Vein endothelial cell (primary cell): ENCODE measurements at places on chromosomes 6 and 20. TPM values are rescaled to one million over a fixed set of nuclear protein-coding genes. Genes with fewer than 3 reads are reported as not detected.

The MUCL3 gene
- total RNA-seq: not detected in 2 replicates

The PHIP gene
- total RNA-seq: 21.6 and 32.5 TPM in 2 replicates

The MEP1A gene
- not detected in 2 replicates for total RNA-seq

The PDYN gene
- total RNA-seq: not detected in 2 replicates

The SERINC1 gene
- 143 and 153 TPM in 2 replicates for total RNA-seq

The SGK2 gene
- total RNA-seq: 0.67 TPM in 1 of 2 replicates, not detected in the other

The RUNX2 gene
- total RNA-seq: under 0.01 and 0.33 TPM in 2 replicates

The MDFI gene
- total RNA-seq: 43.4 and 82.3 TPM in 2 replicates

The SLC35F1 gene
- total RNA-seq: under 0.01 TPM in 1 of 2 replicates, not detected in the other

The UBE2J1 gene
- total RNA-seq: 55.2 and 95.6 TPM in 2 replicates

The KCNG1 gene
- total RNA-seq: 2.0 and 2.5 TPM in 2 replicates

The NMBR gene
- total RNA-seq: under 0.01 TPM in 1 of 2 replicates, not detected in the other

The NRSN1 gene
- total RNA-seq: not detected in 2 replicates

The TMEM217 gene
- total RNA-seq: 15.4 and 19.7 TPM in 2 replicates

The SLC22A16 gene
- not detected in 2 replicates for total RNA-seq

The PARD6B gene
- 0.57 and 0.65 TPM in 2 replicates for total RNA-seq

The SLC17A3 gene
- total RNA-seq: not detected in 2 replicates

The SLC26A8 gene
- total RNA-seq: 0.38 TPM in 1 of 2 replicates, not detected in the other

The FAM184A gene
- 0.33 and 0.67 TPM in 2 replicates for total RNA-seq

The HNF4A gene
- not detected in 2 replicates for total RNA-seq

The HCK gene
- 0.33 TPM in 1 of 2 replicates, not detected in the other for total RNA-seq

The SPATS1 gene
- total RNA-seq: not detected in 2 replicates

The FLRT3 gene
- total RNA-seq: 0.96 and 1.3 TPM in 2 replicates

The RSPO3 gene
- 0.57 TPM in 1 of 2 replicates, not detected in the other for total RNA-seq

The CDSN gene
- total RNA-seq: under 0.01 TPM in 1 of 2 replicates, not detected in the other

The HLA-DOB gene
- total RNA-seq: under 0.01 and 0.19 TPM in 2 replicates

The FGD2 gene
- not detected in 2 replicates for total RNA-seq

The FLOT1 gene
- 86.3 and 91.1 TPM in 2 replicates for total RNA-seq

The COL9A3 gene
- total RNA-seq: 0.19 and 0.65 TPM in 2 replicates

The GINS1 gene
- 6.2 and 20.5 TPM in 2 replicates for total RNA-seq

The AIF1 gene
- not detected in 2 replicates for total RNA-seq

The ZNF343 gene
- 7.4 and 8.2 TPM in 2 replicates for total RNA-seq

The TINAG gene
- not detected in 2 replicates for total RNA-seq

The SLC52A3 gene
- total RNA-seq: under 0.01 and 0.10 TPM in 2 replicates

The ZBP1 gene
- total RNA-seq: not detected in 2 replicates

The GTSF1L gene
- total RNA-seq: not detected in 2 replicates

The CD40 gene
- total RNA-seq: 9.5 and 11.9 TPM in 2 replicates

The BFSP1 gene
- 3.3 and 4.9 TPM in 2 replicates for total RNA-seq

The WFDC6 gene
- not detected in 2 replicates for total RNA-seq

The HDGFL1 gene
- total RNA-seq: 0.10 TPM in 1 of 2 replicates, not detected in the other

The DEFB132 gene
- not detected in 2 replicates for total RNA-seq

The HLA-DPA1 gene
- 0.33 TPM in 1 of 2 replicates, not detected in the other for total RNA-seq

The PSMB8 gene
- total RNA-seq: 32.2 and 34.3 TPM in 2 replicates

The BNIP5 gene
- not detected in 2 replicates for total RNA-seq

The PTK7 gene
- 12.0 and 35.6 TPM in 2 replicates for total RNA-seq

The OXT gene
- not detected in 2 replicates for total RNA-seq
